GOT3 (cell line): ENCODE measurements at places on chromosomes 12 and 14.

- DNase-seq = no peak
Measured at GRCh38 chr12:53601296-53601847, 24.8 kb downstream of the ATF7 start.

DNA sequence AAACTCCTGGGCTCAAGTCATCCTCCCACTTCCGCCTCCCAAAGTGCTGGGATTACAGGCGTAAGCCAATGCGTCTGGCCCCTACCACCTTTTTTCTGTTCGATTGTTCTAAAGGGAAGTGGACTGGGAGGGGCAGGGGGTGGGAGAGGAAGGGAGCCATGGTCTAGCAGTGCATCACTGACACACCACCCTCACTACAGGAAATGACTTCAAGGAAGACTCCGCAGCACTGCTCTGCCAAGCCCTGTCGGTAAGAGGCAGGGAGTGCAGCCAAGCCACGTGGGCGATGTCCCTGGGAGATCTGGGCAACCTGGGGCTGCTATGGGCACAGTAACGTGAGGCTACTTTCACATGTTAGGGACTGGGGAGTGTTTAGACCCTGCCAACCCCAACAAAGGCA lies 18.0 kb downstream of the LRRC74A start:
- DNase-seq = no peak

GRCh38 chr12:8890313-8891085 lies 23.8 kb upstream of the PHC1 start:
- no peak for DNase-seq

DNA sequence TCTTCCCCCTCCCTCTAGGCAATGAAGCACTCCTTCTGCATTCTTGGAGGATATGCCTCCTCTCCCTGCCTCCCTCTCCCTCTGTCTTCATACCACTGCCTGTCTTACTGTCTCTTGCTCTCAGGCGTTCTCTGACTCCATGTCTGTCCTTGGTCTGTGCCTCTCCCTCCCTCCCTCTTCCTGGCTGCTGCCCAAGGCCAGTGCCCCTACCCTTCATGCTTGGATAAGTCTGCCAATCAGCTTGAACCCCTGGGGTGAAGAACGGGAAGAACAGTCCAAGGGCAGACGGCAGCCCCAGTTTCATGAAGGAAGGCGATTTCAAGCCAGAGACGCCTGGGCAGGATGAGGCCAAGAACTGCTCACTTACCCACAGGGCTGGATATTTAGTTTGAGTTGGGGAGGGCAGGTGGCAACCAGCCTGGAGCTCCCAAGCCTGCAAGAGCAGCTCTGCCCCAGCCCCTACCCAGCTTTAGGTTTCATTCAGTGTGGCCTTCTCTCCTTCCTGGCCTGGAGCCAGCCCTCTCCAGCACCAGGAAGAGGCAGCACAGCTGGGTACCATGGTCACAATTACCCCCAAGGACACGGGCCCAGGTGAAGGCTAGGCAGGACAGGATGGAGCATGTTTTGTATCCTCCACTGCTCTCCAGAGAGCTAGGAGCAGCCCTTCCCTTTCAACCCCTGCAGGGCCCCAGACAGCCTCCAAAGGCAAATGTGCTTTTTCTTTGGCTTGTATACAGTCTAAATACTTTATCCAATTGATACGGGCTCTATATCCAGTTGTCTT lies 35.8 kb upstream of the LTBP2 start:
- no peak for DNase-seq

GRCh38 chr12:26125400-26126339 lies 833 bp upstream of the BHLHE41 start:
- DNase-seq = peak; percentile 33

DNA sequence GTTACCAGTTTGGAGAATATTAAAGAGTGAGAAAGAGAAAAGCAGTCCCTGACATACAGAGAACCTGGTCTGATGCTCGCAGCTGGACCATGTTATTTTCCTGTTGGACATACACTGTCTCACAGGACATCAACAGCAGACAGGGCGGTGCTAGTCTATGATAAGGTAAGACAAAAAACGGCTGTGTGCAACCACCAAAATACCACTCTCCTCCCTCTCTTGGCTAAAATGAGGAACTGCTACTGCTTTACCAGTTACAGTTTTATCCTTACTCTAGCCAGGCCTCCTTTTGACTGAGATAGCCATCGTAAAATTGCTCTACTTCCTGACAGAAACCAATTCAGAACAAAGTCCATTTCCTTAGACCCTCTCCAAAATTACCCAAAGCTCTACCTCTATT lies 47.0 kb upstream of the ERGIC2 start:
- DNase-seq = no peak

DNA sequence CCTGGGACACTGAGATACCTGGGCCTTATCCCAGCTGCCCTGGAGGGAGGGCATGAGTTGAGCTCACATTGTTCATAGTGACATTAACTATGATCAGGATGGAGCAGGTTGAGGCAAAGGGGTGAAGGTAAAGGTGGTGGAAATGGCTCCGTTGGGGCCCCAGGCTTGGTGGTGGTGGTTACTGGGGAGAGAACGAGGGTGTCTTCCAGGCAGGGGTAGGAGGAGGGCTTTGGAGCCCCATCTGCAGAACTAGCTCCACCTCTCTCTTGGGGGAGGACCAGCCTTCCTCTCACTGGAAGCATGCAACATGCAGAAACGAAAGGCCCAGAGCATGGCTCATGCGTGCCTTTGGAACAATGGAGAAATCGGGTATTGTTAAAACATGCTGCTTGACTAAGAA lies 217.0 kb downstream of the SLC41A2 start:
- no peak for DNase-seq

- no peak for DNase-seq
Measured at GRCh38 chr14:58782011-58782410, 144.2 kb downstream of the DACT1 start.

- no peak for DNase-seq
Measured at GRCh38 chr12:98492580-98493140, 22.7 kb upstream of the TMPO start.

- DNase-seq = no peak
Measured at GRCh38 chr12:95057424-95057823, 16.0 kb downstream of the NR2C1 start.

GRCh38 chr14:83863042-83863774 lies 1666.7 kb upstream of the FLRT2 start:
- no peak for DNase-seq

GRCh38 chr14:31395572-31396205 lies 24.7 kb downstream of the HEATR5A start:
- DNase-seq = no peak

- no peak for DNase-seq
Measured at GRCh38 chr12:3120701-3121100, 43.5 kb downstream of the TSPAN9 start.

GRCh38 chr12:83092606-83093005 lies 405.9 kb downstream of the TMTC2 start:
- no peak for DNase-seq

GRCh38 chr12:112191840-112192321 lies 66.5 kb downstream of the TRAFD1 start:
- DNase-seq = no peak

DNA sequence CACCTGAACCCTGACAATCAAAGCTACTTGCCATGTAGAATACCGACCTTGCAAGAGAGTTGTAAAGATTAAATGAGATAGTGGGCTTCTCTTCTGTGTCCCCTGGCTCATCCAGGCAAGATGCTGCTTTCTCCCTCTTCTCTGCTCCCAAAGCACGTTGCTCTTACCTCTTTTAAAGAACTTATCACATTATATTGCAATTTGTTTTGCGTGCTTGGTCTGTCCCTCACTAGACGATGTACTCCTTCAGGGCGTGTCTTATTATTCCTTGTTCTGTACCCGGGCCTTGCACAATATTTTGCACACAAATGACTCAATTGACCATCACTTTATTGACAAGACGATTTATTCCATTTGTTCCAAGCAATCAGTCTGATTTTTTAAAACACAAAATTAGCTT lies 3.3 kb downstream of the DCN start:
- no peak for DNase-seq

DNA sequence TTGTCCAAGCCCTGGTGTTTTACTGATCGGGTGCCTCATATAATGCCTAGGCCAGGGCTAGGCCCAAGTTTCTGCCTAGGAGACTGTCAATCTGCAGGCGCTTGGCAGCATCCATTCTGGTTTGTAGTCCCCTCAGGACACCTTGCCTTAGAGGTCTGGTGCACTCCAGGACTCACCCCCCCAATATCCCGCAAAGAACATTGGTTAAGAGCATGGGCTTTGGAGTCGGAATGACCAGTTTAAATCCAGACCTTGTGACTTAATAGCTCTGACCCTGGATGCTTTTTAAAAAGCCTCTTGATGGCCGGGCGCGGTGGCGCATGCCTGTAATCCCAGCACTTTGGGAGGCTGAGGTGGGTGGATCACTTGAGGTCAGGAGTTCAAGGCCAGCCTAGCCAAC lies 60.0 kb downstream of the GALNT16 start:
- DNase-seq = no peak

- DNase-seq = no peak
Measured at GRCh38 chr14:52150162-52150561, 81.3 kb upstream of the NID2 start.

GRCh38 chr12:130849561-130850417 lies 10.7 kb upstream of the STX2 start:
- no peak for DNase-seq

DNA sequence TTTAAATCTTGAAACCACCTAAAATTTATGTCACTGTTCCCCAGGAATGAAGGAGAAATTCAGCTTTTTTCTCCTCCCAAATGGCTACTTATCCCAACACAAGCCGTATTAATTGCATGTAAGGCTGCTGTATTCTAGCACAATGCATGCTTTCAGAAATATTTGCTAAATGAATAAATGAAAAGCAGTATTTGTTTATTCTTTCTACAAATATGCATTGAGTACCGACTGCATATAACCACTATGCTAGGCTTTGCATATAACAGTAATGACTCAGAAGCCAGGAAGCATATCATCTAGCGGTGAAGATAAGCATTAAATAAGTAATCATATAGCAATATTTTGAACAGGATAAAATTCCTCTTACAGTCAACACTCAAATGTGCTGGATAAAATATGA lies 5.7 kb upstream of the LRR1 start:
- no peak for DNase-seq

DNA sequence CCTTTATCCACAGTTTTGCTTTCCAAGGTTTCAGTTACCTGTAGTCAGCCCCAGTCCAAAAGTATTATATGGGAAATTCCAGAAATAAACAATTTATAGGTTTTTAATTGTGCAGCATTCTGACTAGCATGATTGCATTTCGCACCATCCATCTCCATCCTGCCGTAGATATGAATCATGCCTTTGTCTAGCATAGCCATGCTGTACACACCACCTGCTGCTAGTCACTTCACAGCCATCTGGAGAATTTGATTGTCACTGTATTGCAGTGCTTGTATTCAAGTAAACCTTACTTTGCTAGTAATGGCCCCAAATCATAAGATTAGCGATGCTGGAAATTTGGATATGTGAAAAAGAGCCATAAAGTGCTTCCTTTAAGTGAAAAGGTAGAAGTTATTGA lies 36.0 kb downstream of the MUCL1 start:
- no peak for DNase-seq

GRCh38 chr14:71056168-71056567 lies 148.9 kb downstream of the PCNX1 start:
- no peak for DNase-seq
